ENCODE measurements at places on chromosomes 5 and 9. TPM values are rescaled to one million over a fixed set of nuclear protein-coding genes. Genes with fewer than 3 reads are reported as not detected.

- no peak for DNase-seq
Measured at GRCh38 chr5:3954633-3955032, 359.0 kb downstream of the IRX1 start.

- no peak for DNase-seq
Measured at GRCh38 chr9:127106466-127106855, 16.0 kb downstream of the ANGPTL2 start.

DNA sequence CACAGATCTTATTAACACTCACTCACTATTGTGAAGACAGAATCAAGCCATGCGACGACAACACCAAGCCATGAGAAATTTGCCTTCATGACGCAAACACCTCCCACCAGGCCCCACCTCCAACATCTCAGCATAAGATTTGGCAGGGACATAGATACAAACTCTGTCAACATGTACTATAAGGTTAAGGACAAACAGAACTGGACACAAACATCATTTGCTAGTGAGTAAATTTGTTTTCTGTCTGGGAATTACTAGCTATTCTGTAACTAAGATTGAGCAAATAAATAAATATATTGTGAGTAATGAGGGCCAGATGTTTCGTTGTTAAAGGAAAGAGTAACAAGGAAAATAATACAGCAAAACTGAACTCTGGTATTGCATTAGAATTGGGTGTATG, 15.7 kb upstream of the KCNN2 start:
- no peak for DNase-seq

DNA sequence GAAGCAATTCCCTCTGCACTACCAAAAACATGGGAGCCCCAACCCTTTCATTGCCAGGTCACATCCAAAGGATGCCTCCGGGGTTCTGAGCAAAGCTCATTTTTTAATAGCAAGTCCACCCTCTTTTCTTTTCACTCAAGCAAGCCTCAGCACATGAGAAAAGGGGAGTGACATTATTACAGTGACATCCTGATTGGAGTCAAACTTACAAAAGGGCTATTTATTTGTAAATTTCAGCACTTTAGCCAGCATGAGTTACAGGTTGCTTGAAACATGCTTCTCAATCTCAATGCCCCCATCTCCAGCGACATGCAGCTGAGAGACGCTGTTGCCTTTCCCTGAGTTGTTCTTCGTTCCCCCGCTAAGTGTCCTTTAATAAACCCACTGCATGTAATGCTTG, 238.4 kb upstream of the PANK3 start:
- DNase-seq = no peak

Gene MSX2
- 11.7 TPM for total RNA-seq

Gene ADRA1B
- total RNA-seq = 0.57 TPM

- DNase-seq = no peak
Measured at GRCh38 chr9:32742296-32742695, 41.0 kb upstream of the TMEM215 start.

- DNase-seq = no peak
Measured at GRCh38 chr5:68369457-68370125, 154.0 kb downstream of the PIK3R1 start.

Gene SHISAL2B
- total RNA-seq = 0.51 TPM

Gene EIF4E1B
- not detected for total RNA-seq

- DNase-seq = no peak
Measured at GRCh38 chr5:148809781-148810524, 16.5 kb upstream of the ADRB2 start.

Gene ANKRD34B
- total RNA-seq = 0.17 TPM

GRCh38 chr9:109313351-109313750, 7.5 kb downstream of the EPB41L4B start:
- DNase-seq = no peak
